Caco-2 (cell line): ENCODE measurements at places on chromosomes 16 and 17. TPM values are rescaled to one million over a fixed set of nuclear protein-coding genes. Genes with fewer than 3 reads are reported as not detected.
A peak's percentile ranks its signal among the peaks of the same experiment; 100 is the strongest.

- no peak for DNase-seq
Measured at GRCh38 chr16:4979736-4980660, 21.9 kb downstream of the SEC14L5 start.

- DNase-seq, result no peak
Measured at GRCh38 chr16:27945233-27945973, 118.1 kb downstream of the GSG1L start.

DNA sequence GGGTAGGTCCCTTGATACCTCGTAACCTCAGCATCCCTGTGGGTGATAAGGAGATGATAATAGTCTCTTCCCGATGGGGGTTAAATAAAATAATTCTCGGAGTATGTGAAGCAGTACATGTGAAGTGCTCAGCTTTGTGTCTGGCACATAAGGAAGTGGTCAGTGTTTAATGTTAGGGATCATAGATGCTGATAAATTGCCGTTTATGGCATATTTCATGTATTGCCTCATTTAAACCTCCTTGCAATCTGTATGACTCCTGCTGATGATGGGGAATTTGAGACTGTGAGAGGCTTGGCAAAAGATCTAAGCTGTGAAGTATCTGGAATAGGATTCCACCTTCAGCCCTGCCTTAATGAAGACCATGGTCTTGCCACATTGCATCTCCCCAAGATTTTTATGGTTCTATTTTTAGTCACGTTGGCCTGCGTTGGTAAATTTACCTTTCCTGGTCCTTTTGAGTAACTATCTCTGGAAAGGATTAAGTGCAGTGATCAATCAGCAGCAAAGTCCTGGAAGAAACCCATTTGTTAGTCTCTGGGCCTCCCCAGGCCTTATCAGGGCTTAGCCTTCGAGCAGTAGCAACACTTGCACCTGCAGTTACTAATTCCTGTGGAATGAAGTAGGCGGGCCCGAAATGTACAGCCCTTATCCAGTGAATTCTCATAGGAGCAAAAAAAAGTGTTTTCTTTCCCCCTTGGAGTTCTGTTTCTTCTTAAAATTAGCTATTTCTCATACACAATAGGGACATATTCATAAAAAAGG, 144.9 kb downstream of the WWOX start:
- peak; percentile 95 for DNase-seq

DNA sequence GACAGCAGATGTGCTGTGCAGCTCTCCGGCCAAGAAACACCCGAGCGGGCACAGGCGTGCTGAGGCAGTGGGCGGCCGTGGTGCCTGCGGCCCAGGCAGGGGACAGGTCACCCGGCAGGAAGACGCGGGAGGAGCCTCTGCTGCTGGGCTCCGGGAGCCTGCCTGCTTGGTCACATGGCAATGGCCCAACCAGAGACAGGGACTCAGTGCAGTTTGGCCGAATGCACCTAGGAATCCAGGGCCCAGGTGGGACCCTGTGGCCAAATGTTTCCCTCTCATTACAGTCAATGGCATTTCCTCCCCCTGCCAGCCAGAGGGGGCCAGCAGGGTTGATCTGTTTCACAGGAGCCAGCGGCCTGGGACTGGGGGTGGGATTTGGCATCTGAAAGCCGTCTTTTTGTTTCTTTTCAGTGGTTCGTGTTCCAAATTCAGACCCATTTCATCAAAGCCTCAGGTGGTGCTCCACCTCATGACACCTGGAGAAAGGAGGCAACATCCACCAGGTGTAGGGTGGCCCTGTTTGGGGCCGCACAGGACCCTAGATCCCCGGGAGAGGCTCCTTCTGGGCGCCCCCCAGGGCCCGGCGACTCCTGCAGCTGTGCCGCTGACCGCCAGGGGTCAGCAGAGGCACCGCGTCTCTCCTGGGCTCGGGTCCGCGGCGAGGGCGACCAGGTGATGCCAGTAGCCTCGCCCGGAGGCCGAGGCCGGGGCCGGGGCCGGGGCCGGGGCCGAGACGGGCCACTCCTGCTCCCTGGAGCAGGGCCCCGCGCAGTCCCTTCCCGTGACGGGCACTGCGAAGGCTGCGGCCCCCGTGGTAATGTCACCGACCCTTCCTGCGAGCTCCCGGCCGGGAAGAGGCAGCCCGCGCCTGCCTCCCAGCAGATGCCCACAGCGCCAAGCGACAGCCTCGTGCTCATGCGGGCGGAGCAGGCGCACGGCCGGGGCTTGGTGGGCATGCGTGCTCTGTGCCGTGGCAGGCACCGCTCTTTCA, 118.5 kb downstream of the C16orf78 start:
- DNase-seq, result peak; percentile 61

DNA sequence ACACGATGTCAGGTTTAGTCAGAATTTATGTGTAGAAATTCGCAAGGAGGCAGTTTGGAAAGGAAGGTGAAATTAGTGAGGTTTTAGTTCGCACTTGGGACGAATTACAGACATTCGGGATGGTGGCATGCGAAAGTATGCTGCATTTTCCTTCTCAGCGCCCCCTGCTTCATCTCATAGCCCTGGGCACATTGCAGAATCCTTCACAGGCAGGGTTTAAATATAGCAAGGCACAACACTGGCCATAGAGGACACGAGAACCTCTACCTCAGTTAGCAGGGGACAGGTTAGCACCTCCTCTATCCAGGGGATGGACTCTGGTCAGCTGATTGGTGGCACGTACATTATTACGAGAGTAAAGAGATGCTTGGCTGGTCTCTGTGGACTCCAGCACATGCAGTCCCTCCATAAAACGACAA, 47.5 kb downstream of the MAP2K6 start:
- no peak for DNase-seq

DNA sequence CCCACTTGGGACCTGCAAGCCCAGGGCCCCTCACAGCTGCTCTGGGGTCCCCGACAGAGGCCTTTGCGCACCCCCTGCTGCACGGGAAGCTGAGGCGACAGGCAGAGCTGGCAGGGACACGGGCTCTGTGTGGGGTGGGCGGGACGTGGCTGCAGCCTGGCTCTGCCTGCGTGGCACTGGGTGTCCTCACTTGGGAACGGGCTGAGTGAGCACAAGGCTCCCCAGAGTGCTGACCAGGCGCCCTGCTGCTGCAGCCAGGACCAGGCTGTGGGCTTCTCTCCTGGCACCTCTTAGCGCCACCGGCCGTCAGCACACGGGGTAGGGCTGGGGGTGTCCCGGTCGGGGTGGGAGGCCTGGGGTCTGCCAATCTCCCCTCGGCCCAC, 6.6 kb downstream of the C1QTNF8 start:
- no peak for DNase-seq

- no peak for DNase-seq
Measured at GRCh38 chr17:19285213-19285900, 48.2 kb downstream of the EPN2 start.

DNA sequence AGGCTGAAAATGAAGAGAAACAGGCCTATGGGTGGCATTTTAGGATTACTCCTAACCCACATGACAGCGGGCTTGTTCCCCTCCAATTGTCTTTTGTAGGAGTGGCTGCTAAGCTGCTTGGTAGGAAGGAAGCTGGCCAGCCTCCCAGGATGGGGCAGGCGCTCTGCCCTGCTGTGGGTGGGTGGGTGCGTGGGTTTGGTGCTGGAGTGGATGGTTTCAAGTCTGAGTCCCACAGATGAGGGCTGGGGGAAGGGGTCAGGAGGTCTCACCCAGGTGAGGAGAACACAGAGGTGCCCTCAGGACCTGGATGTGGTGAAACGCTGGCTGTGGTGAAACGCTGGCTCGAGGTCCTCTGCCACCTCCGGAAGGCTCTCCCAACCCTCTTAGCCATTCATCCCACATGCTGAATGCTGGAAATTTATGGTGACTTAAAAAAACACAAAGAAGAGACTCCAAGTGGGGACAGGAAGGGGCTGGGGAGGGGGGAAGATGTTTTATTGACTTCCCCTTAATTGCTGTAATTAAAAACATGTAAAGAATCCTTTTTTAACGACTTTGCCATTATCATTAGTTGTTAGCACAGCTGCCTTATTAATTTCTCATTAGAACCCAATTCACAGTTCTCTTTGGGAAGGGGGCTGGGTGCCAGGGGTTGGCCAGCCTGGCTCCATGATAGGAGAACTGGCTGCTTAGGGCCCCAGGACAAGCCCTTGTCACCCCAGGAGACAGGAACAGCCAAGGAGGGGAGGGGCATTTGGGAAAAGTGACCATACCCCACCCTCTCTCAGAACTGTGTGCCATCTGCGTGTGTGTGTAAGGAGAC, 153.5 kb upstream of the CDC42EP4 start:
- no peak for DNase-seq

- DNase-seq, result no peak
Measured at GRCh38 chr16:58036943-58037342, 11.4 kb downstream of the MMP15 start.

GRCh38 chr17:49258394-49258793, 27.8 kb upstream of the PHOSPHO1 start:
- no peak for DNase-seq

- peak; percentile 65 for DNase-seq
Measured at GRCh38 chr16:4612977-4613635, 1.6 kb downstream of the UBALD1 start.

- DNase-seq, result no peak
Measured at GRCh38 chr17:33241390-33241789, 51.7 kb downstream of the ASIC2 start.

DNA sequence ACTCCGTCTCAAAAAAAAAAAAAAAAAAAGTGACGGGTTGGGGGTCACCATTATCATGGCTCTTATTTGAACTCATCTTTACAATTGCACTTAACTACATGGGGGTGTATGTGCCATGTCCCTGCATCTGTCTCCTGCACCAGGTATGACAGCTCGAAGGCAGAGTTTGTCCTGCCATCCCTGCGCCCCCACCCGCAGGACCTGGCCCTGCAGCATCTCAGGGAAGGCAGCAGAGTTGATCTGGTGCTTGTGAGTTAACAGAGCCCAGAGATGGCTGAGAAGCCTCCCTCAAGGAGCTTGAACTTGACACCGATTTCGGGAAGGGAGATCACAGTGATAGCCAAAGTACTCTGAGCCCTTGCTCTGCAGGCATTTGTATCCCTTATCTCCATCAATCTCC, 44.8 kb downstream of the C16orf82 start:
- DNase-seq, result no peak

GRCh38 chr17:35192708-35193107, 1.5 kb downstream of the SLC35G3 start:
- DNase-seq, result no peak

DNA sequence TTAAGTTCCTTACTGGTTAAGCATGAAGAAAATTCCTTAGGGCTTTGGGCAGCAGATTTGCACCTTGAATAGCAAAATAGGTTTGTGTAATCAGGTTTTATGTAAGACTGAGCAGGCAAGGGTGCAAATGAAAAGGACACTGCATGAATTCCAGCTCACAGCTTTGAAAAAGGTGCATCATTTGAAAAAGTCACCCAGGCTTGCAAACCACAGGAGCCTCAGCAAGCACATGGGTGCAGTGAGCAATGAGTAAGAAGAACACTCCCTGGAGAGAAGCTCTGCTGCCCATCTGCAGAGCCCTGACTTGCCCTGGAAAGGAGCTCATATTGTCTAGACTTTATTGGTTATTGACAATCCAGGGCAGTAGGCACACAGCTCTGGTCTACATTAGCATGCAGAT, 165.6 kb upstream of the KCNJ16 start:
- DNase-seq, result no peak

- peak; percentile 24 for DNase-seq
Measured at GRCh38 chr16:86091976-86092375, 193.0 kb downstream of the IRF8 start.

DNA sequence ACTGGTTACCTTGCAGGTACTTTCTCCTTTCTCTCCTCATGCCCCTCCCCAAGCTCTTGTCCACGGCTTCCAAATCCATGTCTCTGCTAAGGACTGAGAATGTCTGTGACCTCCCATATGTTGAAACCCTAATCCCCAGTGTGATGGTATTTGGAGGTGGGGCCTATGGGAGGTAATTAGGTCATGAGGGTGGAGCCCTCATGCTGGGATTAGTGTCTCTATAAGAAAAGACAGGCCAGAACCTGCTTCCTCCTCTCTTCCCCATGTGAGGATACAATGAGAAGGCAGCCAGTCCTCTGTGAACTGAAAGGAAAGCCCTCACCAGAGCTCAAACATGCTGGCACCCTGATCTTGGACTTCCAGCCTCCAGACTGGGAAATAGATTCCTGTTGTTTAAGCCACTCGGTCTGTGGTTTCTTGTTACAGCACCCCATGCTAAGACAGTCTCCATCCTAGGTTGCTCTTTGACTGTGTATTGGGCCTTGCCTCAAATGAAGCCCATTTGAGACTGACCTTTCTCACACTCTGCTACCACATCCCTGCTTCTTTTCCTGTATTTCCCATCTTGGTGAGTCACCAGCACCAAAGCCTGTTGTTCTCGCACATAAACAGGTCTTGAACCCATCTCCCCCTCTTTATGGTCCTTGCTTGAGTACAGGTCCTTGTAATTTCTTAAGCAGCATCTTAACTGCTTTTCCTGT, 135.0 kb downstream of the CDK5R1 start:
- no peak for DNase-seq

GRCh38 chr16:28267356-28267755, 25.0 kb upstream of the SBK1 start:
- no peak for DNase-seq

DNA sequence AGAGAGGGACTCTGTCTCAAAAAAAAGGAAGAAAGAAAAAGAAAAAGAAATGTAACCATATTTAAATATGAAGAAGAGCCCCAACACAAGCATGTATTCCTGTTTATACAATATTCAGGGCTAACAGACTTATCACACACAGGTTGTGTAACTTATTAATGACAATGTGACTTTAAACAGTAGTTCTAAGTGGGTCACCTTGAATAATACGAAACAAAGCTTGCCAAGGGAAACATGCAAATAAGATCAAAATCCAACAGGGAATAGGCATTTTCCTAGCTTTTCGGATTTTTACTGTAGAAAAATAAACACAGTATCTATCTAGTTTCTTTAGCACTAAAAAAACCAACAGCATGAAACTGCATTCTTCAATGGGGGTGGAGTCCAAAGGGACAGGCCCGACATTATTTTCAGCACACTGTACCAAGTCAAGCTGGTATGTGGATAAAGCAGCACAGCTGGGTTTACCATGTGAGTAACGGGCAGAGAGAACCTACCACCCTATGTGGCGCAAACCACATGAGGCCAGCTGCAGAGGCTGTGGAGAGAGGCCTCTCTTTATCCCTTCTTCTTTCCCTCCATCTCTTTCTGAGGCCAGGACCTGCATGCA, 45.3 kb downstream of the TOM1L2 start:
- no peak for DNase-seq

- no peak for DNase-seq
Measured at GRCh38 chr17:77107506-77108433, 33.0 kb upstream of the SEC14L1 start.

GRCh38 chr16:81817789-81818567, 38.9 kb downstream of the PLCG2 start:
- no peak for DNase-seq

GRCh38 chr17:49760296-49760695, 3.6 kb downstream of the FAM117A start:
- DNase-seq, result no peak

The THAP11 gene
- total RNA-seq, result 46.8 and 50.5 TPM in 2 replicates

The DPEP1 gene
- 7.8 and 8.1 TPM in 2 replicates for total RNA-seq

The KRTAP2-3 gene
- total RNA-seq, result 3.7 and 4.9 TPM in 2 replicates

The KLHL10 gene
- not detected in 2 replicates for total RNA-seq

The UTS2R gene
- 0.66 and 1.3 TPM in 2 replicates for total RNA-seq

The SLC12A3 gene
- total RNA-seq, result 0.67 and 0.73 TPM in 2 replicates

The RGS9 gene
- total RNA-seq, result 5.5 and 6.3 TPM in 2 replicates

The MSLN gene
- 0.36 and 0.39 TPM in 2 replicates for total RNA-seq

The MT1G gene
- total RNA-seq, result not detected in 2 replicates

The WSCD1 gene
- total RNA-seq, result not detected in 2 replicates

The G6PC1 gene
- not detected in 2 replicates for total RNA-seq

The TMEM106A gene
- total RNA-seq, result 6.9 and 8.0 TPM in 2 replicates

The ZNF286A gene
- total RNA-seq, result 19.4 and 27.0 TPM in 2 replicates
